ENCODE measurements at places on chromosomes 4 and X.

GRCh38 chr4:175514174-175514573, 297.9 kb downstream of the GPM6A start:
- no peak for DNase-seq

GRCh38 chr4:167196344-167197012, 37.8 kb downstream of the SPOCK3 start:
- DNase-seq: no peak

- peak; percentile 74 for DNase-seq
These were observed 612 bp downstream of the MAGED2 start for GRCh38 chrX:54808109-54808604.

- no peak for DNase-seq
These were observed 2.0 kb downstream of the TIGD4 start for GRCh38 chr4:152777488-152777887.

GRCh38 chr4:2347190-2347589, 71.3 kb downstream of the ZFYVE28 start:
- no peak for DNase-seq

All from SK-N-DZ (cell line).